ENCODE measurements at places on chromosomes 6 and 20.

DNA sequence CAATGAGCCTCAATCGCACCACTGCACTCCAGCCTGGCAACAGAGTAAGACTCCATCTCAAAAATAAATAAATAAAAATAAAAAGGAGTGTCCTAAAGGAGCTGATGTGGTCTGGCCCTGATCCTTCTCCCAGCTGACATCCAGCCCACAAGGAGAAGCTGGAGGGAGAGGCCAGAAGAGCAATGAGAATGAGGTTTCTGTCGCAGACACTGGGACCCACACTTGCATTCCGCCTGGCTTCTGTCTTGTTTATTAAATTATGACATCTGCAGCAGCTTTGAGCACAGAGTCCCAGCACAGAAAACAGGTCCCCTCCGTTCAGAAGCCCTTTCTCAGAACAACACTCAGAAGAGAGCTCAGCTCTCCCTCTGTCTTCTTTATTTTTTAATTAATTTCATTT lies 10.3 kb upstream of the E2F1 start:
- no peak for DNase-seq

GRCh38 chr20:23205611-23206041 lies 119.5 kb upstream of the CD93 start:
- no peak for DNase-seq

DNA sequence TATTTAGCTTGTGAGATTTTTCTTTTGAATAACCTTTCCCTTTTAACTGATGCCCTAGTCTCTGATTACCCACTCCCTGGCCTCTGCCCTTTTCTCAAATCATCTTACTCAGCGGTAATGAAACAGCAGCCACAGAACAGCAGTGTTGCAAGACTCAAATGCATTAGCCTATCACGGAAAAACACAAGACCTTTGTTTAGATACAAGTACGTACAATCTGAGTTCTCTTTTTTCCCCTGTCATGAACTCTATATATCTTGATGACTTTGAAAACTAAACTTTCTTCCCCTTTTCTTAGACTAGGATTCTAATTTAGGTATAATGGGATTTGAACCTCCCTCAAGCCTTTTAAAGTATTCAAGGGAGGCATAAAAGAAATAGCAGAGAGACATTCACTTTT lies 1034.9 kb downstream of the EYS start:
- no peak for DNase-seq

DNA sequence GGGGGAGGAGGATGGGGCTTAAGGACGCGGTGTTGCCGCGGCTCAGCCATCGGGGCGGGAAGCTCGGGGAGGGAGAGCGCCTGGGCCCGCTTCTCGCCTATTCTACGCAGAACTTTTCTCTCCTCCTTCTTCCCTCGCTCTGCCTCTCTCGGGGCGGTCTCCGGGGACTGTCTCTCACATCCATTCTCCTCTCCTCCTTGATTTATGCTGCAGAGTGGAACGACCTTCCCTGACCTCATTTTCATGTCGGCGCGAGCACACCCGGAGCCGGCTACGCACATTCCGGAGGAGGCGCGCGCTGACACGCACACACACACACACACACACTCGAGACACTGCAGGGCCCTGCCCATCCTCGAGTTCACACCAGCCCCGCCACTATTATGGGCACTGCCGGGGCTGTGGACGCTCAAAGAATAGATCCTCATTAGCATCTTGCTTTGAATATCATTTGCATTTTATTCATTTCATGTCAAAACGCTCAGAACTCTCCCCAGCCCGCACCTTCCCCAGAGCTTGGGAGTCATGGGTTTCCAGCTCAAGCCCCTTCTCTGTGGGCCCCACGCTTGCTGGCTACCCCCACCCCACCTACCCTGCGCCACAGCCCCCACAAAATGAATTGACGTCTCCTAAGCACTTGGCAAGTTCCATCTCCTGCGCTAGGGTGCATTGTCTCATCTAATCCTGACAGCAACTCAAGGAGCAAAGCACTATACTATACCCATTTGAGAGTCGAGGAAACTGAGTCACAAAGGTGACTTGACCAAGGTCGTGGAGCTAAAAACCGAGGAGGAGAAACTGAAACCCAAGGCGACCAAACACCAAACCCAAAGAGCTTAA lies 36.8 kb downstream of the NCR2 start:
- DNase-seq = no peak

- no peak for DNase-seq
Observed at GRCh38 chr6:163729127-163729872, 314.8 kb downstream of the QKI start.

- no peak for DNase-seq
Observed at GRCh38 chr20:36319356-36320260, 13.5 kb downstream of the DLGAP4 start.

- DNase-seq = no peak
Observed at GRCh38 chr6:84796343-84796742, 31.9 kb upstream of the TBX18 start.

DNA sequence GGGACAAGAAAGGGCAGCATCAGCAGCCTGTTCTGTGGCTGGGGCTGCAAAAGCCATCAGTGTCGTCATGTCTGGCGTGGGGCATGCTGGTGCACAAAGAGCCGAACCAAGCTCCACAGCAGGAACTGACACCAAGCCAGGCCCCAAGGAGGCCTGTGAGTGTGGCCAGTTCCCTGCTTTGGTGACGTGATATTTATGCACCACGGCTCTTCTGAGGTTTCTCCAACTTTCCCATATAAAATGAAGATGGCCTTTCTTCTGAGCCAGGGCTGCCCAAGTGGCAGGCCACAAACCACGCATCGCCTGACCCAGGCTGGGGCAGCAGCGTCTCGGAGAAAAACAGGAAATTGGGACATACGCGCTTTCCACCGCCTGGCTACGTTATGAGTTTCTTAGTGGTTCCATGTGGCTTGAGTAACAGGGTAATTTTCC lies 109.9 kb downstream of the RIN2 start:
- DNase-seq = no peak

All from stimulated activated CD8-positive, alpha-beta memory T cell treated with anti-CD3 and anti-CD28 coated beads, Interleukin-15, amount 100 ng/mL, for 4 hours (primary cell).